ENCODE measurements at places on chromosomes 2 and 18.

DNA sequence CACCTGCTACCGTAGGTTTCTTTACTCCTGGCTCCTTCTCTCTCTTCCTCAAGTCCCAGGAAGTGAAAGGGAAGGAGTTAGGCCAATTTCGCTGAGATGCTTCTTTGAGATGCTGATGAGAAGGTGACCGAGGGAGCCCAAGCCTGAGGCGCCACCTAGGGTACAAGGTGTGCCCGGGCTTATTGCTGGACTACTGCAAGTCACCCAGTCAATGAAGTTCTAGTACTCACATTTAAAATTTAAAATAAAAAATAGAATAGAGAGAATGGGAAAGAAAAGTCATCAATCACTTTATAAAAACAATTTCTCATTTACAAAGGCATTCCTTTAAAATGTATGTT is 45.3 kb downstream of the ACAA2 start:
- DNase-seq, result no peak

- no peak for DNase-seq
These were observed 13.7 kb upstream of the PER2 start for GRCh38 chr2:238302087-238302486.

GRCh38 chr2:127733816-127734537 is 32.7 kb downstream of the SFT2D3 start:
- no peak for DNase-seq

GRCh38 chr2:62334009-62334408 is 138.1 kb downstream of the B3GNT2 start:
- DNase-seq, result no peak

DNA sequence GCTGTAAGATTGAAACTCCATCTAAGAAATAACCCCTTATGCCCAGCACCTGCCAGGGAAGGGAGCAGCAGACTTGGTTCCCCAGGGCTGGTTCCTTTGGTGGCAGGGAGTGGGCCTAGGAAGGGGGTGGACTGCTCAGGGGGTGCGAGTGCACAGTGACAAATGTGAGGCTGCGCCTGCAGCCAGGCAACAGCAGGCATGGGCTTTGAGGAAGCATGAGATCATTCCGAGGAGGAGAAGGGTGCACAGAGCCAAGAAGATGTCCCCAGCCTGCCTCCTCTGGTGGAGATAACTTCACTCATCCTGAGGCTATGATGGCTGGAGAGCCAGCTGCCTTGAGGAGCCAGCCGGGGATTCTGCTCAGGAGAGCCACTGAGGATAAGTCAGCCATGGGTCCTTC is 158.0 kb downstream of the CAPN13 start:
- DNase-seq, result no peak

DNA sequence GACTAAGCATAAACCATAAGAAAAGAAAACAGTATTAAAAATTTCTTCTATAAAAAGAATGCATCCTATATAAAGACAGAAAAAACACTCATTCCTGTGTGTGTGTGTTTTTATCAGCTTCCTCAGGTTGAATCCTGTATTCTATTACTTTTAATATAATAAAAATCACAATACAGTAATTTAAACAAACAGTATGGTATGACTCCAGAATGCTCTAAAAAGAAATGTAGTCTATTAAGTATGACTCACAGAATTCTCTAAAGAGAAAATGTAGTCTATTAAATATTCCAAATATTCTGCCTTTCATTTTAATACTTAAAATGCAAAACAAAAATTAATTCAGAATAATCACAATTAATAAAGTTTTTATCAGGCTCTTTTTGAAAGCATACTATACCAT is 19.8 kb downstream of the CCDC88A start:
- DNase-seq, result no peak

- DNase-seq, result no peak
These were observed 204.9 kb upstream of the ACVR2A start for GRCh38 chr2:147639891-147640290.

DNA sequence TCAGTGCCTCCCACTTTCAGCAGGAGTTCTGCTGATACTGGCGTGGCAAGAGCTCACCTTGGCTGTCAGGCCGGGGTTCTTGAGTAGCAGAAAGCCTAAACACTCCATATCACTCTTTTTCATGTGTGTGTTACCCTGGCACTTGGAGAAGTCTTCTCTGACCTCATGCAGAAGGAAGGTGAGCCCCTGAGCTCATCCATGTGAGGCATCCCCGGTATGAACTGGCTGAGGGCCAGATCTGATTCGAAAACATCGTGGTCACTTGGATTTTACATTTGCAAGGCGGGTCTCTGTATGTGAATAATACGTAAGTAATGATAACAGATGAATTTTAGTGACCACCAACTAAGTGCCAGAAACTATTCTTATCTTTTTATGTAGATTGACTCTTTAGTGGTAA is 93.6 kb downstream of the RAPGEF4 start:
- DNase-seq, result no peak

DNA sequence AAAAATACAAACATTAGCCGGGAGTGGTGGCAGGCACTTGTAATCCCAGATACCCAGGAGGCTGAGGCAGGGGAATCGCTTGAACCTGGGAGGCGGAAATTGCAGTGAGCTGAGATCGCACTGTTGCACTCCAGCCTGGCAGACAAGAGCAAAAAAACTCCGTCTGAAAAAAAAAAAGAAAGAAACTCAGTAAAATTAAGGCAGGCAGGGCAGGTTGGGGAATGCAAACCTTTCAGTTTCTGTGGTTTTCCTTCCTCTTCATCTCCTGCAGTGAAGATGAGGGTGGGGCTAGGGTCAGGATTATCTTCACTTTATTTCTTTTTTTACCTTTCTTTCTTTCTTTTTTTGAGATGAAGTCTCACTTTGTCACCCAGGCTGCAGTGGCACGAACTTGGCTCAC is 43.2 kb upstream of the PSME4 start:
- DNase-seq, result no peak

DNA sequence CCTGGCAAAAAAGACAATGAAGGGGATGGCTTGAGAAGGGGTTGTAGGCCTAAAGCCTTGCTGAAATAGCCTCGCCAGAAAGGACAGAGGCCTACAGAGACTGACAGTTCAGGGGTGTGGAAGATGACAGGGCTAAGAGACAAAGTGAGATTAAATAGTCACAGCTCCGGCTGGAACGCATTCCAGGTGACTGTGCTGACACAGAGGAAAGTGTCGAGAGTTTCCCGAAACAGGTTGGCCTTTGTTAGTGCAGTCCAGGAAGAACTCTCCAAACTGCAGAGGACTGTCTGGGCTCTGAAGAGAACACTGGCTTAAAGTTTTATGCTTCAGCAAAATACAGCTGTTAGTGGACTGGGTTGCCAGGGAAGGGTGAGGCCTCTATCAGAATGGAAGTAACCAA is 52.8 kb downstream of the METTL4 start:
- DNase-seq, result no peak

GRCh38 chr2:46719487-46719886 is 196.1 kb downstream of the MCFD2 start:
- no peak for DNase-seq

- DNase-seq, result no peak
These were observed 69.5 kb upstream of the PSMD14 start for GRCh38 chr2:161238560-161239325.

DNA sequence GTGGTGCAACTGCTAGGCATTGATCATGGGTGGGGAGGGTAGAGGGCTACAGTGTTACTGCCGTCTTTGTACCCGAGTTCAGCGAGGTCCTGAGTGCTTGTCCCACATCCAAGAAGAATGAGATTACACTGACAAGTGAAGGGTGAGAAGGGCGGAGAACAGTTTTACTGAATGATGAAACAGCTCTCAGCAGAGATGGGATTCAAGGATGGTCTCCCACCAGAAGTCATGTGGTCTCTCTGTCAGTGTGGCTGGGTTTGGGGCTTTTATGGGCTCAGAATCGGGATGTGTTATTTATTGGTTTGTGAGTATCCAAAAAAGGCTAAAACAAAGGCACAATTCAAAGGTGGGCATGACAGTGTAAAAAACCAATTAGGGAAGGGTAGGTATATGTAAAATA is 10.8 kb upstream of the ASB1 start:
- DNase-seq, result no peak

- no peak for DNase-seq
These were observed 3.4 kb downstream of the GEN1 start for GRCh38 chr2:17757321-17757720.

- DNase-seq, result no peak
These were observed 74.5 kb upstream of the NOSTRIN start for GRCh38 chr2:168727904-168728470.

- no peak for DNase-seq
These were observed 126.3 kb downstream of the C2orf74 start for GRCh38 chr2:61288070-61288841.

DNA sequence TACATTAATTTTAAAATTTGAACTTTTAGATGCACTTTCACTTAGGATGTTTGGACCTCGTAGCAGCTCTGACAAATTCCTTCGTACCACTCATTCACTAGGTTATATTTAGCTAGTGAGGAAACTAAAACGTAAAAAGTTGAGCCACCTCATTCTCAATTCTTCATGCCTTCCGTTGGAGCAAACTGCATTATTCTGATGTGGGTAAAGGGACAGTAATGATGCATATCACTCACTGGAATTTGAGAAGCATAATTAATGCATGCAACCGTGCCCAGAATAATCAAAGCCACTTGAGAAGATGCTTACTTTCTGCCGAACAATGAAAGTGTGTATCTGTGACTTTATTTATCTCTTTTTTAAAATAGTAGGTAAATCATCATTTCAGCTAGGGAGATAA is 2.2 kb downstream of the CNOT9 start:
- DNase-seq, result no peak

GRCh38 chr2:236603361-236604015 is 33.9 kb downstream of the ACKR3 start:
- DNase-seq, result no peak

DNA sequence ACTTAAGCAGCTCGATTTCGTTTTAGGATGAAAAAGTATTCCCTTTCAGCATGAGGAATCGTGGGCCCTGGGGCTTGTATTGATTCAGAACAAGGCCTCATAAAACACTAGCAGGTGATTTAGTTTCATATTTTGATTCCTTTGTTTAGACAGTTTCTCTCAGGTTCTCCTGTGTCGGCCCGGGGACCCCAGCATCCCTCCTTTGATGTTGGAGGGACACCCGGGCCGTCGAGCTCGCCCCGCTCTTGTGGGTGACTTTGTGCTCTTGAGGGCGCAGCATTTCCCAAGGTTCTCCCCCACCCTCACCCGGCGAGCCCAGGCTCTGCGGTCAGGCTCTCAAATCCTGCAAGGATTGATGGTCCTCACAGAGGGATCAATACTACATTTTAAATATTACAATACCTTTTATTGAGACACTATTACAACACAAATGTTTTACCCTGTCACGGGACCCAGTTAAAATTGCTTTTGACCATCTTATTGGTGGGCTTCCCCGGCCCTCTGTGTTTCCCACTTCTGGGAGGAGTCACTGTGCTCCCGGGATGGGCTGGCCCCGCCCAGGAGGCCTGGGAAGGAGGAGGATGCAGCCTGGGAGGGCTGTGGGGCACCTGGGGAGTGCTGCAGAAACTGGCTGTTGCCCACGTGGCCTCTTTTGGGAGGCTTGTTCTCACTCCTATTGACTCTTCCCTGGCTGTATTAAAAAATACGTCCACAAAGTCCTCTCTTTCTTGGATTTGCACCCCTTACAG is 222.6 kb downstream of the INSIG2 start:
- no peak for DNase-seq

- DNase-seq, result no peak
These were observed 3.7 kb upstream of the AQP12A start for GRCh38 chr2:240687741-240688552.

DNA sequence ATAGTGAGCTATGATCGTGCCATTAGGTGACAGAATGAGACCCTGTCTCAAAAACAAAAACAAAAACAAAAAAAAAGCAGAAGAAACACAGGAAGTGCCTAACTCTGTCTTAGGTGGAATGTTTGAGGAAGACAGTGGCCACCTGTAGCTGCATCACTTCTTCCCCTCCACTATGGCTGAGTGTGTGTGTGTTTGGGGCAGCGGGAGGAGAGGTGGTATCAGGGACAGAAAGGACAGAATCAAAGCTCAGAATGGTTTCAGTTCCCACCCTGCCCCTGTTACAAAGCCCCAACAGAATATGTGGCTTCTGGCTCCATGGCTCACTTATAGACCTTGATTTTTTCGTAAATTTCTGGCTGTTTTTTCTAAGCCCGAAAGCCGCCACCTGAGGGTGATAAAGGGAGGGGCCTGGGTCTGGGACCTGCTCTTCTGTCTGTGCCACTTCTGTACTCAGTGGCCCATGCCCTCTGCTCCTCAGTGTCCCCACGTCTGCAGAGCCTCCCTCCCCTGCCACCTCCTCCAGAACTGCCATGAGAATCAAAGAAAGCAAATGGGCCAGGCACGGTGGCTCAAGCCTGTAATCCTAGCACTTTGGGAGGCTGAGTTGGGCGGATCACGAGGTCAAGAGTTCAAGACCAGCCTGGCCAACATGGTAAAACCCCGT is 27.4 kb downstream of the SERTAD2 start:
- no peak for DNase-seq

- DNase-seq, result no peak
These were observed 41.4 kb downstream of the PRKD3 start for GRCh38 chr2:37283207-37283606.

DNA sequence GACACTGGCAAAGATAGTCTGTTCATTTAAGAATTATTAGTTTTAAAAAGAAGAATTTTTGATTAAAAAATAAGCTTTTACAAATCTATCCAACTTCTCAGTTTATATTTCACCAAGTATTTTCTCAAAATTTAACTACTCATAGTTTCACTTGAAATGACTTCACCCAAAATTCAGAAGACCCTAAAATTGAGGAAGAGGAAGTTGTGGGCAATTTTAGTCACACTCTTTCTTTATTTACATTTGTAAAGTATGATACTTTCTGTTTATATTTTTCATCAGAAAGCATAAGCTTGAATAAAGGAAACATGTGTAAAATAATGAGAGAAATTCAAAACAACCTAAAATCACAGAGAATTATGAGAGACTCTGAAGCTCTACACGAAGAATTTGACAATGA is 278.8 kb upstream of the MEIS1 start:
- no peak for DNase-seq

DNA sequence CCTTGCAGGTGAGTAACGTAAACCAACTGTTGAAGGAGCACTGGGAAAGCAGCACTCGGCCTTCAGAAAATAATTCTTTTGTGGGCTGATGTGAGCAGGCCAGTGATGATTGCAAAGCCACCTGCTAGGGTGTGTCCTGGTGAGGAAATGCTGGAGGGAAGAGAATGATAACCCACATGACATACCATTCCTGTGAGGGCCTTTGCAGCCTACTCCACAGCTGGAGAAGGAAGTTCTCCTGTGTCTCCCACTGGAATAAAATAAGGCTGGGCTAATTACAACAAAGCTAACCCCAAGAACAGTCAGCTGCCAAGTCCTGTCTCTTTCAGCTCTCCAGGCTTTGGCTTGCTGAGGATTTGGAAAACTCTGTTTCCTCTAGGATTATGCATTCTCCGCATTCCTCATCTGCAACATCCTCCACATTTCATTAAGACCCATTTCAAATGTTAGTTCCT is 16.7 kb upstream of the DSG1 start:
- DNase-seq, result no peak

DNA sequence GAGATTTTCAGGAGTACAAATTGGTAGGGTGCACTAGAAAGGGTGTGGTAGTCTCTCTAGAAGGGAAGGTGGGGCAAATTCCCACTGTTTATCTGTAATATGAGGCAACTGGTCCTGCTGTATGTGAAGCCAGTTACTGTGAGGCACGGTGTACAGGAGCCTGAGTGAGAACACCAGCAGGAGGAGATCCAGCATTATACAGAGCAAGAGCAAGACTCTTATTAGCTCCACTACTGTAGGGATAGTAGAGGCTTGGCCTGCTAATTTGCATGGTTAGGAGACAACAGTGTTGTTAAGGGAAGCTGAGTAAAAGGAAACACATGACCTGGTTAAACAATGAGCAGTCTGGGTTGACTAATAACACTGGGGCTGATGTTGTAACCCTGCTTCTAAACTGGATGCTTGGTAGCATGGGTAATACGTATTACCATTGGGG is 76.3 kb upstream of the WDSUB1 start:
- no peak for DNase-seq
